ENCODE measurements at places on chromosomes 2 and 18.

DNA sequence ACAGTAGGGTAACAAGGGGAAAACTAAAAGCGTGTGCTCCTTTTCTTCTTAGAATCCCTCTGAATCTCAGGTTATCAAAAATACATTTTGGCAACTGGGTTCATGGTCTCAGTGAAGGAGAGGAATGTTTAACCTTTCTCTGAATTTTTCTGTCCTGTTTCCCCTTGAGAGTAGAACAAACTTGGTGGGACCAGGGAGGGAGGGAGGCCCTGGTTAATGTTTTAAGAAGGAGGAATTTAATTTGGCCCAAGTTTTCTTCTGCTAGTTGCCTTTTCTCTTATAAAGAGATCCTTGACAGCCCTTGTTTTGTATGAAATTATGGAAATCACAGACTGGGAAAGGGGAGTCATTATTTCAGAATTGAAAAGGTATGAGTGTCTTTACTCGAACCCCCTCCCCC lies 12.2 kb upstream of the POU3F3 start:
- no peak for DNase-seq

- DNase-seq: no peak
These were observed 15.9 kb downstream of the CAPG start for GRCh38 chr2:85394261-85394681.

DNA sequence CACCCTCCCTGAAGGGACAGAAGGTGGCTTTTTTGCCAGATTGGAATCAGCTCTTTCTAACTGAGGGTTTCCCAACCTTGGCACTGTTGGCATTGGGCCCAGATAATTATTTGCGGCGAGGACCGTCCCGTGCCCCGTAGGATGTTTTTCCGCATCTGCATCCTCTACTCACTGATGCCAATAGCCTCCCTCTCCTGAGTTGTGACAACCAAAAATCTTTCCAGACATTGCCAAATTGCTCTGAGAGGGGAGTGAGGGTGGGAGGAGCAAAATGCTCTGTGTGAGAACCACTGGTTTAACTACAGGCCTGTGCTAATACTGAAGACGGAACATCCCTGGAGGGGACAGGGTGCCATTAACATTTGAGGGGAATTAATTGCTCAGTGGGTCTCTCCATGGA lies 33.6 kb upstream of the GLI2 start:
- no peak for DNase-seq

GRCh38 chr2:237011206-237011795 lies 74.4 kb upstream of the COPS8 start:
- no peak for DNase-seq

DNA sequence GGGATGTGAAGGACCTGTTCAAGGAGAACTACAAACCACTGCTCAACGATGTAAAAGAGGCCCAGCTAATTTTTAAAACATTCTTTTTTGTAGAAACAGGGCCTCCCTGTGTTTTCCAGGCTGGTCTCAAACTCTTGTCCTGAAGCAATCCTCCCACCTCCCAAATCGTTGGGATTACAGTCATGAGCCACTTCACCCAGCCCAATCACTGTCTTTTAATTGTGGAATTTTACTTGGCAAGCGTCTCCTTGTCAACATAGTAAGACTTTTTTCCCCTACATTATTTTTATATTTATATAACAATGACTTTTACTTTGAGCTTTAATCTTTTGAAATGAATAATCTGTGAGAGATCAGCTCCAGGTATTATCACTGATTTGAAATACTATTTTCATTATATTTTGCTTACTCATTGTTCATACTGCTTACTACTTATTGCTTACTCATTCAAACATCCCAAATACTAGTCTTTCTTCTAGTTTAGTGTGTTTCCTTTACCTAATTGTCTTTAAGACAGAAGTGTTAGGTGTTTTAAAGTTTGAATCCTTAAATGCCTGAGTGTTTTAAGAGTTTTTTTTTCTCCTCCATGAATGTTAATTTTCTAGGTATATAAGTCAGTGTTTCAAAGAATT lies 48.9 kb downstream of the PTPN4 start:
- DNase-seq: no peak

DNA sequence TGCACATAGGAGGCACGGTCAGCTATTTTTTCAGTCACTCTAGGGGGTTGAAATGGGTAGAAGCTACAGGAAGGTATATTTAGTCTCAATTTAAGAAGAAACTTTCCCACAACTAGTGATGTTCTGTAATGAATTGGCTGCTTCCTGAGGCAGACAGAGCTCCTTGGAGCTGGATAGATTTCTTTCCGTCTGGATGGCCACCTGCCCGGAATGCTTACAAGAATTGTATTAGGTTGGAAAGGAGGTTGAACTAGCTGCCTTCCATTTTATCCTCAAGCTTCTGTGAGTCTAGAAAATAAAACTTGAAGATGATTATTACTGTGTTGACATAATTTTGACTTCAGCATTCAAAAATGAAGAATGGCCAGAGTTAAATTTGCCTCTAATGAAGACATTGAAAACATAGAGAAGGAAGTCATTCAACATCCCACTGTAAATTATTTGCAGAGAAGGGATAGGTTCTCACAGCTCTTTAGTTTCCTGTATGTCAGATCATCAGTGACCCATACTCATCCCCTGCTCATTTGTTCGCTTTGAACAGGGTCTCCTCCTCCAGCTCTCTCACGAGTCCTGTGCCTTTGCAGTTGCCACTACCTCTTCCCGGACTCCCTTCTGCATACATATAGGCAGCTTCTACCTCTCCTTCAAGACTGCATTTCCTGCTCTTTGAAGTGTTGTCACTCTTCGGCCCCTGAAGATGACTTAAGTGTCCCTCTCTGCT lies 88.8 kb downstream of the CRIM1 start:
- DNase-seq: no peak

DNA sequence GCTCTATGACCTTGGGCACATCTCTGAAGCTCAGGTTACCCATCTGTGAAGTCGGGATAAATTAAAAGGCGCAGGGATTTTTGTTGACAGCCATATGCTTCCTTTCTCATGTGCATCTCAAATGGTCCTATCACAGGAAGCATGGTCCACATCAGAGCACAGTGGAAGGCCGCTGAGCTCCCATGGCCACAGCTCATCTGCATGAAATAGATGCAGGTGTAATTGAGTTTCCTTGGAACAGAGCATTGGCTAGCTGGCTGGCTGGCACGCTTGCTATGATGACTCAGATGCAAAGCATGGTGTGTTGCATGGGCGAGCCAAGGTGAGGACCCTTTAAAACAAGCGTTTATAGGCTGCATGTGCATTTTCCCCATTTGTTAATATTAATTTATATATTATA lies 79.3 kb downstream of the TXNL1 start:
- no peak for DNase-seq

GRCh38 chr2:109213646-109214433 lies 84.8 kb downstream of the SH3RF3 start:
- peak; percentile 100 for DNase-seq

GRCh38 chr2:174208026-174208425 lies 40.3 kb downstream of the OLA1 start:
- DNase-seq: no peak

GRCh38 chr2:65388051-65388531 lies 44.3 kb downstream of the SPRED2 start:
- no peak for DNase-seq

- no peak for DNase-seq
These were observed 225.2 kb upstream of the SPOPL start for GRCh38 chr2:138276339-138276738.

Data from fibroblast of villous mesenchyme (primary cell).